ENCODE measurements at places on chromosomes 11 and 22.

- no peak for DNase-seq
These were observed 7.4 kb downstream of the CSNK1E start for GRCh38 chr22:38309614-38310517.

DNA sequence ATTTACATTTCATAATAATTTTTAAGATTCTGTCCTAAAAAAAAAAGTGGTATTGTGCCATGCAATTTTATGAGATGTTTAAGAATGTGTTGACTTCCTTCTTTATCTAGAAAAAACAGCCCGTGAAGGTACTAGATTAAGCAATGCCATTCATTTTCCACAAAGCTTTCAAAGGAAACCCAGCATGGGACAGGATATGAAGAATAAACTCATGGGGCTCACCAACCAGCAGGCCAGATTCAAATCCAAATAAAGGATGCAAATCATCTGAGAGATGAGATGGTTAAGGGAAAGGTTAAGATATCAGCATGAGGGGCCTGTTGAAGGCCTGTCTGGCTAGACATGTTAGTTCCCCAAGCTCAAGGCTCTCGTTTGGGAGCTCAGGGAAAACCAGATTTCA, 199.1 kb downstream of the SWAP70 start:
- DNase-seq, result no peak

DNA sequence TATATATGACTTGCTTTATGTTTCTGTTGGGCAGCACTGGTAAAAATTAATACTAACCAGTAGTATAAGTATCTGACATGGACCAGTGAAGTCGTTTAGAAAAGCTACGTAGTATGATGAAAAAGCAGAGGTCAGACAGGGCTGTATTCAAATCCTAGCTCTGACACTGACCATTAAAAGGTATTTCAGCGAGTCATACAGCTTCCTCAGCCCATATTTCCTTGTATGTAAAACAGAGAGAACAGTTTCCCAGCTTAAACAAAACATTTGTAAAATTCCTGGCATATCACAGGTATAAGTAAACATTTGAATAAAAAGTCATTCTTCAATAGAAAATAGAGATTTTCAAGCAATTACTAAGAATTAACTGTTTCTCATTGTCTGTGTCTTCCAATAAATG, 4.2 kb downstream of the NOX4 start:
- DNase-seq, result no peak

DNA sequence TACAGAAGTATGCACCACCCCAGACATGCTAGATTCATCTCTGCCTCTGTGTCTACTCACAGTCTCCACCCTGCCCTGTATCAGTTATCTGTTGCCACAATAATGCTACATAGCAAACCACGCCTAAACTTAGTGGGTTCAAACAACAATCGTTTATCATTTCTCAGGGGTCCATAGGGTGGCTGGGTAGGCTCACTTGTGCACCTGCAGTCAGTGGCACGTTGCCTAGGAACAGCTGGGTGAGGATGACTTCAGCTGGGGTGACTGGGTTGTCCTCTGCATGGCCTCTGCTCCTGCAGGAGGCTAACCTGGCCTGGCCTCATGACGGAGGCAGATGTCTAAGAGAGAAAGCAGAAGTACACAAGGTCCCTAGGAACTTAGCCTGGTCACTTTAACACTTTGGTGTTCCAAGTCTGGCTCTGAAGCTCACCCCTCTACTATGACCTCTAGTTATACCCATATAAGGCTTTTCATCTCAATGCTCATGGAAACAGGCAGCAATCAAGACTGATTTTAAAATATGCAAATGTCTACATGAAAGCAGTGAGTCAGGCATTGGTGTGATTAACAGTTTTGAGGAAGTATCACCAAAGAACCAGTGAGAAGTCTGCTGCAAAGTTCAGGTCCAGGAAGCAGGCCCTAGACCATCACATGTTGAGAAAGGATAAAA, 10.7 kb downstream of the OLFML1 start:
- DNase-seq, result no peak

DNA sequence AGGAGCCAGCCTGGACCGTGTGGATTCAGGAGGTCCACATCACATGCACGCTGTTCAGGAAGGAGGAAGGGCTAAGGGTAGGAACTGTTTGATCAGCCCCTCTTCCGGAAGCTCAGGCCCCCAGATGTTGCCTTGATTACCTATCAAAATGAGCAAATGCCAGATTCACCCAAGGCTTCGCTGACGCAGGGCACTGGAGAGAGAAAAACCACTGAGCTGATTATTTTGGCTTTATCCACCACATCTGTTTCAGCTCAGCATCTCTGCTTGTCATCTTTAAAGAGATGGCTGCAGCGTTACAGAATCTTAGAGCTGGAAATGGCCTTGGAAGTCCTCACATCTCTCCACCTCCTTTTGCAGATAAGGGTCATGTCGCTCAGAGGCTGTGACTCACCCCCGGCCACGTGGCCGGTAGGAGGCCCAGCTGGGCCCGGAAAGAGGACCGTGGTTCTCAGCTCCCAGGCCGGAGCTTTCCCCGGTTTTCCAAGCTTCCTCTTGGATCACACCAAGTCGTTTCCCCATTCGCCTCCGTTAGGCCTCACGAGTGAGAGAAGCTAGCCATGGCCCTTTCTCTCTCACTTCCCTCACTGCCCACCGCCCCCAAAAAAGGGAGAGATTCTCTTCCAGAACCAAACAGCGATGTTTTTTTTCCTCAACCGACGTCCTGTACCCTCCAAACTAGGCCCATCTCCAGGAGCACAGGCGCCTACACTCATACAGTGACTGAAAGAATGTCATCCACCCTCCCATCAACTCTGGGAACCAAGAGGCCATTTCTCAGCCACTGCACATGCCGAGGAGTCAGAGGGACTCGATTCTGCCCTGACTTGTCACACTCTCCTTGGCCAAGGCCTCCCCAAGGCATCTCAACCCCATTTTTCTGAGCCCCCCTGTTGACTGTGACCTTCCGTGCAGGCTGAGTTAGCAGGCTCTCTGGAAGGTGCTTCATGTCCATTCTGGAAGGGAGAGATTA, 37.6 kb downstream of the LIF start:
- no peak for DNase-seq

DNA sequence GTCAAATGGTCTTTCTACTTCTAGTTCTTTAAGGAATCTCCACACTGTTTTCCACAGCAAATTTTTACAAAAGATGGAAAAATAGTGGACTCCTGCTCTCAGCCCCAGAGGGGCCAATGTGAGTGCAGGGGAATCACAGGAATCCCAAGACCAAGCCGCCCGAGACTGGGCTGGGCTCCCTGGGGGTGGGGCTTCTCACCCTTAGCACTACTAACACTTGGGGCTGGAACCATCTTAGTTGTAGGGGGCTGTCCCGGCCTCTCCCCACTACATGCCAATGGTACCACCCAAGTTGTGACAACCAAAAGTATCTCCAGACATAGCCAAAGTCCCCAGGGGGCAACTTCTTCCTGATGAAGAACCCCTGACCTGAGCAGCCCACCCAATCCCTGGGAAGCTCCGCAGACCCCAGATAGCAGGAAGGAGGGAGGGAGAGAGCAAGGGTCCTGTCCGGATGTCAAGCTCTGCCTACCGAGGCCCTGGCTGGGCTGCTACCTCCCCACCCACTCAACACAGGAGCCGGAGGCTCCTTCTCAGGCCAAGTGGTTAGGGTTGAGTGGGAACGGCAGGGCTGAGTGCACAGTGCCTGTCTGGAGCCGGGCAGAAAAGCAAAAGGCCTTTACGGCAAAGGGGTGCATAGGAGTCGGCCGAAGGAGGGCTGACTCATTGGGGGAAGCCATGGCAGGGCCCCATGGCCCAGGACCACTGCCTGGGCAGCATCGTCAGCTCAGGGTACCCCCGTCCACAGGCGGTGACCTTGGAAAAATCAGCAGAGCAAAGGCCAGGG, 122.5 kb upstream of the FGF3 start:
- no peak for DNase-seq

GRCh38 chr11:14713496-14714244, 70.1 kb downstream of the PDE3B start:
- no peak for DNase-seq
